ENCODE measurements at places on chromosomes 5 and 9.

DNA sequence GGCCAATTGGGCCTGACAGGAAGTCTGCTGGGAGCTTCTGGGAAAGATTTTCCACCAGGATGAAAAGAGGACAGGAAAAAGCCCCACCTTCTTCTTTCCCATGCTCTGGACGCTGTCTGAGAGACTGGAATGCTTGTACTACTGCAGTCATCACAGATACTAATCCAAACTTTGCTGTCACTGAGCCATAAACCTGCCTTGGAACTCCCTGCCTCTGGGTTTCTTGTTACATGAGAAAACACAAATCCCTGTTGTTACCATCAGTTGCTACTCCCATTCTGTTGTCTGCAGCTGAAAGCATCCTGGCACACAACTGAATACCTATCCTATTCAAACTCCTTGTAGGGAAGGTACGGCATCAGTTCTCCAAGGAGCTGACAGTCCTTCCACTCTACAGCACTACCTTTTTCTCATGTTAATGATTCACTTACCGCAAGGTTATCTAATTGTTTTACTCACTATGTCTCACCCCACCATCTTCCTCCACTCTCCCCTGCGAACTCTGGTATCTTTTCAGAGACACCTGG lies 167.5 kb downstream of the CDK5RAP2 start:
- no peak for DNase-seq

DNA sequence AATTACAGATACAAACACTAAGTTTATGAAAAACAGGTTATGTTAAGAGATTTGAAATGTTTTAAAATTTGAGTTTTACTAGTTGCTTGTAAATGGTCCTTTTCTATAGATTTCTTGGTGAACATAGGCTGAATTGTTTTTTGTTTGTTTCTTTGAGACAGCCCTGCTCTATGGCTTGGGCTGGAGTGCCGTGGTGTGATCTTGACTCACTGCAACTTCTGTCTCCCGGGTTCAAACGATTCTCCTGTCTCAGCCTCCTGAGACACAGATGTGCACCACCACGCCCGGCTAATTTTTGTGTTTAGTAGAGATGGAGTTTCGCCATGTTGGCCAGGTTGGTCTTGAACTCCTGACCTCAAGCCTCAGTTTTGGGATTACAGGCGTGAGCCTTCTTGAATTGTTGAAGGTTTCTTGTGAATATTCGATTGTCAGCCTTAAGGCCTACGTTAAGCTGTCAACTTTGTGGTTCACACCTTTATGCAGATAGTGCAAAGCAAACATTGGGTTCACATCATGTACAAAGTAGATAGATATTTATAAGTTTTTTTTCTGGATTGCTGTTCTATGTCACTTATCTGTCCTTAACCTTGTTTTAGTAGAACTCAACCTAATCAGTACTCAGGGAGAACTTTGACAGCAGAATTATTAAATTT lies 26.2 kb downstream of the UHRF2 start:
- no peak for DNase-seq

DNA sequence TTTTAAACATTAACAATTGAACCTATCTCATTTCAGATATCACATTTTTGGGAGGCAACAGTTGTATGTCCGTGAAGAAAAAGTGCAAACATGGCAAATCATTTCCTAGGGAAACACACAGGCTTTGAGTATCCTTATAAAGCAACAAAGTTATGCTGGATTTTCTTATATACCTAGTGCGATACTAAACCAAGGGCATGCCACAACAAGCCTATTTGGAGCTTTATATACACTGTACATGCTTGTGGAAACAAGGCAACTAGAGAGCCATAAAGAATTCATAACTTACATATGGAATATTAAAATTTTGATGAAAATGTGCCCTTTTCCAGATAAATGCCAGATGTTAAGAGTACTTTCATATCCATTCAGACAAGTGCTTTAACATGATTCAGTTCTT lies 191.4 kb downstream of the DCP2 start:
- DNase-seq = no peak

GRCh38 chr5:96873449-96873848 lies 2.9 kb upstream of the ERAP2 start:
- DNase-seq = no peak

DNA sequence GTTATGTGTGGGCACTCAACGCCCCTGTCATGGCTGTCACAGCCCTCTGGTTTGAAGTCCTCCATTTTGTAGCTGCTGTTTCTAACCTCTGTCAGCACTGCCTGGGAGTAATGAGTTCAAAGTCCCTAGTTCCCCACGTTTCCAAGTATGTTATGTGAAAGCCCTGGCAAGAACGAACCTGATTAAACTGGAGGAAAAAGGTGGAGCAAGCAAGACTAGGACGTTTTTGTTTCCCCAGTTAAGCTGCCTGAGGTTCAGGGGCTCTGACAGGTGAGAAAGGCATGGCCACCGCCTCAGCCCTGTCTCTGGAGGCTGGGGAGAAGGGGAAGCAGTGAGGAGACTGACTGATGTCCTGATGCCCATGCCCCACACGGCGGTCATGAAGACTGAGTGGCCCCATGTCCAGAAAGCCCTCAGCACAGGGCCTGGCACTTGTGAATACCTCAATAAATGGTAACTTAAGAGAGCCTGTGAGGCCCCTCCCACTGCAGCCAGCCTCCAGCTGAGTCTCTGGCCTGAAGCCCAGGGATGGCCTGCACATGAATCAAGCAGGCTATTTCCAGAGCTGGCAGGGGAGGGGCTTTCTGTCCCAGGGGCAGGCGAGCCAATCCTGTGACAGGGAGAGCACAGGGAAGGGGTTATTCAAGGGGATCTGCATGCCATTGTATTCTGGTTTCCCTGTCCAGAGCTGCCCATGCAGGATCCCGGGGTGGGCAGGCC lies 61.8 kb downstream of the PFDN1 start:
- no peak for DNase-seq

DNA sequence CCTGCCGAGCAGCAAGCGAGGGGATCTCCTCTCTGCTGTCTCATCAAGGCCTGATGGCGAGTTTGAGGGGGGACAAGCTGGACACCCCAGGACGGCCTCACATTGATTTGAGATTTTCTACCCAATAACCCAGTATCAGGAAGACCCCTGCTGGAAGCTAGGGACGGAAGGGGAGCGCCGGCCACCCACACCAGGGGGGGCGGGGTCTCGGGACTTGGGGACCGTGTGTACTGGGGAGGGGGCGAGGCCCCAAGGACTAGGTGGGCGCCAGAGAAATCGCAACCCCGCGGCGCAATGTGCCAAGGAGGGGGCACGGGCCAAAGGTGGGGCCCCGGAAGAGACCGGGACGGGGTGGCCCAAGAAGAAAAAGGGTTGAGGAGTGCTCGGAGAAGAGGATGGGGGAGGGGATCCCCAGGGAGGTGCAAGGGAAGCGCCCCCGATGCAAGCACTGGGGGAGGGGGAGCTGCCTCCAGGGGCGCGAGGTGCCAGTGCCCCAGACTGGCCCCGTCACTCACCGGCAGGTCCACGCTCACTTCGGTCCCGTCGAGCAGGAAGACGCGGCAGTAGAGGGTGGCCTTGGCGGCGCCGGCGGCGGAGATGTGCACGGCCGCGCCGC lies 1.1 kb downstream of the EPB41L4B start:
- DNase-seq = no peak

GRCh38 chr5:65474130-65474711 lies 7.5 kb downstream of the ADAMTS6 start:
- no peak for DNase-seq

GRCh38 chr5:152882621-152883020 lies 477.5 kb upstream of the NMUR2 start:
- DNase-seq = no peak

- no peak for DNase-seq
Measured at GRCh38 chr9:38108326-38108725, 39.3 kb upstream of the SHB start.

GRCh38 chr9:79452265-79452664 lies 119.5 kb upstream of the TLE4 start:
- no peak for DNase-seq

GRCh38 chr5:175887463-175887862 lies 16.1 kb downstream of the CPLX2 start:
- DNase-seq = no peak

DNA sequence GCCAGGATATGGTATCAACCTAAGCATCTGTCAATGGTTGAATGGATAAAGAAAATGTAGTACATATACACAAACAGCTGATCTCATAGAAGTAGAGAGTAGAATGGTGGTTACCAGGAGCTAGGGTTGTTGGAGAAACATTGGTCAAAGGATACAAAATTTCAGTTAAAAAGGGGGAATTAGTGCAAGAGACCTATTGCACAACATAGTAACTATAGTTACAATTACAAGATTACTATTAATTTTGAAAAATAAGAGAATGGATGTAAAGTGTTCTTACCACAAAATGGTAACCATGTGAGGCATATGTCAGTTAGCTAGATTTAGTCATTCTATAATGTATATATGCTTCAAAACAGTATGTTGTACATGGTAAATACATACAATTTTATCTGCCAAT lies 28.8 kb upstream of the ELOVL7 start:
- DNase-seq = no peak

GRCh38 chr5:172114875-172115422 lies 73.1 kb downstream of the STK10 start:
- peak; percentile 81 for DNase-seq

DNA sequence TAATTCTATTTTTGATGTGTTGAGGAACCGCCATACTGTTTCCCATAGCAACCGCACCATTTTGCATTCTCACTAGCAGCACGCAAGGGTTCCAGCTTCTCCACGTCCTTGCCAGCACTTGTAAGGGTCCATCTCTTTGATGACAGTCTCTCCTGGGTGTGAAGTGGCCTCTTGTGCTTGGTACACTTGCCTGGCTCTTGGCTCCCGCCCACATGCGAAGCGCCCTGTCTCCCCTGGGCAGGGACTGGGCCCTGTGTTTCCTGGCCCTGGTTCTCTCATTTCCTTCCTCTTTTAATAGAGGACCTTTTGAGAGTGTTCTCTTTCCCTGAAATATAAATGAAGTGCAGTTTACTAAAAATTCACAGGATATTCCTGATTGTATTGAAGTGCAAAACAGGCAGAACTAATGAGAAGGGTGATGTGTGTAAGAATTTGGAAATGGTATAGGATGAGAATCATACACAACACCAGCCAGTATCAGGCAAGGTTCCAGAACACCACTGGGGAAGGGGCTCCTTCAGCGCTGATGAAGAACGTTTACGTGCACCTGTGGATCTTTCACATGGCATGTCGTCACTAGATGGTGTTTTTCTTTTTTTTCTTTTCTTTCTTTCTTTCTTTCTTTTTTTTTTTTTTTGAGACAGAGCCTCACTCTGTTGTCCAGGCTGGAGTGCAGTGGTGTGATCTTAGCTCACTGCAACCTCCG lies 73.0 kb downstream of the EHMT1 start:
- no peak for DNase-seq

DNA sequence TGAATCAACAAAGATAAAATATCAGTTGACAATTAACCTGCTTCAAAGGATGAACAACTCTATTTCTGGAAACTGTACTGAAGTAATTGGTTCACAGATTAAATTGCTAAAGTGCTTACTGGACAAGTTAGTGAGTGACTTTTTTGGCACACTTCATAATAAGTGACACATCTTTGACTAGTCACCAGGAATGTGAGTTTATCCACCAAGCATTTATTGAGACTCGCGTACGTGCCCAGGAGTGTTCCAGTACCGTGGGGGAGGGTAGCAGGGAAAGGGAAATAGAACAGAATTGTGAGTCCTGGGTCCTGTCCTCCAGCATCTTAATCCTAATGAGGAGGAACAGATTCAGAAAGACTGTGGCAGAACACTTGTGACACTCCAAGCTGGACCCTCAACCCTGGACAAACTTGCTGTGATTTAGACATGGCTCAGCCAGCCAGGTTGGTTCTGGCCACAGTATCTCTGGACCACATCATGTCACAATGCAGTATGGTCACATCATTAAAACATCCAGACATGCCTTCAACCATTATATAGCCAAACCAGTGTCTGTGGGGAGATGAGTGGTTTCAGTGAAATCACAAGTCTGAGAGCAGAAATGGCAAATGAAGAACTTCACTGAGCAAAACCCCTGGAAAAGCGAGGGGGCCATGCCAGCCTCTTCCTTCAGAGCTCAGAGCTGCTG lies 623.1 kb downstream of the BNC2 start:
- DNase-seq = no peak

DNA sequence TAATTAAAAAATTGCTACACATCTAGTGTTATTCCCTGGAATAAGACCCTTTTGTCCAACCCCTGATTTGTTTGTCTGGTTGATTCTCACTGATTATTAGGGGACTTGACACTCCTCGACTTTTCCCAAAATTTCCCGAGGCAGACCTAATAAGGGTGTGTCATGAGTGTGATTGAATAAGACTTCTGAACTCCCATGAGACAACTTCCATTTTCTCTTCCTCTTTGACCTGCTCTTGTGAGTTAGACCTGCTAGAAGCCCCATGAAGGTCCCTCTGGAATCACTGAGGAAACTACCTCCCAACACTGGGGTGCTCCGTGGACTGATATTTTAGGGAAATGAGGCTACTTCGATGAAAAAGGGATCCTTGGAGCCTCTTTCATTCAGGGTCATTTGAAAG lies 83.4 kb downstream of the MUSK start:
- no peak for DNase-seq

DNA sequence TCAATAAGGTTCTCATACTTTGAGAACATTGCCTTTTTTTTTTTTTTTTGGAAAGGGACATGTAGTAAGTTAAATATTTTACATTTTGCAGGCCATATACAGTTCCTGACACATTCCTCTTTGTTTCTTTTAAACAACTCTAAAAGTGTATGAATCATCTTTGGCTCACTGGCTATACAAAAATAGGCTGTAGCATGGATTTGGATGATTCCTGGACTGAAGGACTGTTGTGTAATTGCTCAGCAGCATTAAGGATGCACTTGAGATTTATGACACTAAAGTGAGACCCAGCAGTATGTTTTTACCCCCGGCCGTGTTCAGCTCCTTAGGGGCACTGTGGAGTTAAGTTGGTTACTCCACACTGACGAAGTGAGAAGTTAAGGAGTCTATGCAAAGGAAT lies 41.3 kb downstream of the VPS13A start:
- no peak for DNase-seq

DNA sequence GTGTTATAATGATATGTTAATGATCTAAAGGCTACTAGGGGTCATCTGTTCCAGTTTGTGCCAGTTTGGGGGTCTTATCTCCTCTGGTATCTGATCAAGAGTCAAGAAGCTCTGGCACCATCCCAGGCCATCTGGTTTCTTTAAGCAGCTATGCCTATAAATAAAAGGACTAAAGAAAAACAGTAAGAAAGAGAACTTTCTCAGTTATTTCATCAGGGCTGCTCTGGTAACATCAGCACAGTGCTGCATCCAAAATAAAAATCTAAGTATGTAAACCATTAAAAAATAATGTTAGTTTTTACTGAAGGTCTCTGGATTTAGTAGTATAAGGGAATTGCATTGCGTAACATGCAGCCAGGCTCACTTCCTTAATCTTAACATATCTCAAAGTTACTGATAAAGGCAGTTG lies 185.0 kb downstream of the NR2F1-AS1 start:
- no peak for DNase-seq

GRCh38 chr9:119689879-119690278 lies 320.6 kb upstream of the BRINP1 start:
- no peak for DNase-seq

DNA sequence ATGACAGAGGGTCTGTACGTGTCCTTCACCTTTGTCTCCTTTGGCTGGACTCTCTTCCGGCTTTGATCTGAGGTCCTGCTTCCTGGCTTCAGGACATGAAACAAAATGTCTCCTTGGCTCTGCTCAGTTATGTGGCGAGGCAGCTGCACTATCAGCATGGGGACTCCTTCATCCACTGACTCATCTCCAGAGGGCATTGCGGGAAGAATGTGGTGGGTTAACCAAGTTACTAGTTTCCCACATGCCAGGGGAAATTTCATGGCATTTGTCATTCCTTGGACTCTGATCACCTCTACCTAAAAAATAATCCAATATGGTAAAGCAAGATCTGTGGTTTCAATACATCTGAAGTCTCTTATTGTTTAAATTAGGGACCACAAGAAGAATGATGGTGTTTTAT lies 259.7 kb downstream of the MED10 start:
- no peak for DNase-seq
